HFF-Myc (cell line): ENCODE measurements at places on chromosomes 3 and 15.

DNA sequence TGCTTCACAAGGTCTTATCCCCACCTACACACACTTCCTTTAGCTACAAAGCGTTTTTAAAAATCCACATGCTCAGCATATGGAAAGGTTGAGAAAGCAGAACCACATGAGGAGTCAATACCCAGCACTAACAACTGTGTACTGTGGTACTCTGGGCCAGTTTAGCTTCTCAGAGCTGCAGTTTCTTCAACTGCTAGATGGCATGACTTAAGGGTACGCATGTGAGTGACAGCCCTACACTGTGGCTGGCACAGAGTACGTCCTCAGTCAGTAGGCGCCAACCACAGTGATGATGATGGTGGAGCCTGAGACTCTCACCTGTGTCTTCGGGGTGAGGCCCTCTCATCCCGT, 17.4 kb downstream of the CCDC12 start:
- DNase-seq = no peak

- DNase-seq = peak; percentile 20
Measured at GRCh38 chr3:54756330-54756731, 171.5 kb downstream of the LRTM1 start.

GRCh38 chr3:133424937-133425869, 25.3 kb downstream of the BFSP2 start:
- no peak for DNase-seq

- no peak for DNase-seq
Measured at GRCh38 chr3:185744997-185745843, 79.6 kb downstream of the IGF2BP2 start.
